CD4-positive, alpha-beta T cell treated with Interleukin-4 for 4 hours (primary cell): ENCODE measurements at places on chromosomes 7 and 10.
A peak's percentile ranks its signal among the peaks of the same experiment; 100 is the strongest.

DNA sequence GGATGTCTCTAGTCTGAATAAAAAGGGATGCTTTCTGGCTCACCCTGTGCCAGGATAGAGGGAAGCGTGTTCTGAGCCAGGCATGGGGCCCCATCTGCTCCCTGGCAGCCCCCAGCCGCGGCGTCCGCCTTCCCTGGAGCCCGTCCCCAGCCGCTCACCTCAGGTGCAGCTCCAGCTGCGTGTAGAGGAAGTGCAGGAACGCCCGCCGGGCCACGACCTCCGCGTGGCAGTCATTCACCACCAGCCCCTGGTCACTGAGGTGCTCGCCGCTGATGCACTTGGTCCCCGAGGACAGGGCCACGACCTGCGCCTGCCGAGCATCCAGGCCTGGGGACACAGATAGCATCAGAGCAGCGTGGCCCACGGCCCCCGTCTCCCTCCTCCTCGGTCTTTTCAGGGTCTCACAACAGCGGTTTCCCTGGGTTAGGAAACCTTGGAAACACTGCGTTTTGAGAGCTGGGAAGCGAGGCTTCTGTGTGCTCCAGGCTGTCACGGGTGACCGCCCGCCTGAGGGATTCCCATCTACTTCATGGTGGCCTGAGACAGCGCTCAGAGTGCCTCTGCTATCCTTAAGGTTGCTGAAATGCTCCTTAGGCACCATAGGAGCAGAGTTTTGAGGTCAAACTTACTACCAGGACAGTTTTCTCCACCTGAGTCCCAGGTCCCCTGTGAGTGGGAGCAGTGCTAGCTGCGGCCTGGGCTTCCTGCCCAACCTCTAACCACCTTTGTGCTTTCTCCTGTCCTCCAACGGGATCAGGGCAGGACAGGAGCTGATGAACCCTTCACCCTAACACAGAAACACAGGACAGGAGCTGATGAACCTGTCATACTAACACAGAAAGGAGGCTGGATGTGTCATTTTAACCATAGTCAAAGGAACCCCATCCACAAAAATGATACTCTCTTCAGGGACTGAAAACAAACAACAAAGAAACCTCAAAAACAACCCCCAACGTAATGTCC, 186.1 kb downstream of the WDR37 start:
- DNase-seq, result no peak

- DNase-seq, result no peak
These were observed 114.6 kb upstream of the BMPER start for GRCh38 chr7:33790746-33791145.

DNA sequence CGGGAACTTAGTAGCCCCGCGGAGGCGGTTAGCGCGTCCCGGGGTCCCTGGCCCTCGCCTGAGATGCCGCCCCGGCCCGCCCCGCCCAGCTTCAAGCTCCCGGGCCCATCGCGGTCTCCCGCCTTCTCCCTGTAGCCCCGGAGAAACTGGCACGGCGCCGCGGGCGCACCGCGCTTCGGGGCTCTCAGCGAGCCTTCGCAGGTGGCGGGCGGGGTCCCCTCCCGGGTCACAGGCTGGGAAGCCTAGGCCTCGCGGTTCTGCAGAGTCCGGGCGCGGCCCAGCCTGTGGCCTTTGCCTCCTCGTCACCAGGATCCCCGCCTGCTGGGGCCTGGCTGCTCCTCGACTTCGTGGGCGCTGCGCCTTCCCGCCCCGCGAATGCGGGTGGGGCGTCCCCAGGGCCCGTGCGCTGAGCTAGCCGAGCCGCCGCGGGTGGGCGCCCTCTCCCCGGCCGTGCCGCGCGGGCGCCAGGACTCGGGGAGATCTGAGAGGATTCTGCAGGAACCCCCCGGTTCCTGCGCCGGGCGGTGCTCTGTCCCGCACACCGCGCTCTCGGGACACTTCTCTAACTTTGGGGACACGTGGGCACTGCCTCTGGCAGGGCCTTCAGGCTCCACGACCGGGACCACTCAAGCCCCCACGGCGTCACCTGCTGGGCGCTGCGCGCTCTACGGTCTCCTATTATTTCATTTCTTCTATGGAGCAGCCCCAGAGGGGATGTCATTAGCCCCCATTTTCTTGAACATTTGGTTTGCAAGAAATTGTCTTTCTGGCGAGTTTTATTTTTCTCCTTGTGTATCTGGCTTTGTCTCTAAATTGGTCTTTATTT, 682 bp upstream of the RGS10 start:
- peak; percentile 64 for DNase-seq

DNA sequence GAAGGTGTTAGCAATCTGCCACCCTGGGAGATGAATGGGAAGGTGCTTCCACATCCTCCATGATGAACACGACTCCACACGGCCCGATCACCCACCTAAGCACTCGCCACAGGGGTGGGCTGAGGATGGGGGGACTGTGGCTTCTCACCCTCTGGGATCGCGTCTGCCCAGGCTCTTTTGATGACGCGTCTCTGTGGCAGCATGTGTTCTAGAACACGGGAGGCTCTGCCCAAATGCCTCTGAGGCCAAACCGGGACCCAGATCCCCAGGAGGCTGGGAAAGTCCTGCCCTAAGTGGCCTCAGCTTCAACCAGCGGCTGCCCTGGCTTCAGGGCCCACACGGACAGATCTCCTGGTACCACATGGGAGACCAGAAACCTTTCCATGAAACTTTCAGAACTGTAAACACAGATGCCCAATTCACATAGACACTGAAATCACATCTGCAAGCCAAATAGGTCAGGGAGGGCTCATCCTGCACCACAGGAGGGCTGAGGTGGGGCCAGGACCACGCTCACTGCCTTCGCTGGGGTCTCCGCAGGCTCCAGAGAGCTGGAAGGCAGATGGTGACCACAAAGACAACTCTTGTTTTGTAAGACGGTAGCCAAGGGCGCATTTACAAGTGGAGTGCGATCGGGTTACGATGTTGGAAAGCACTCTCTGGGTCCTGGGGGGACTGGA, 200.6 kb downstream of the PTPRN2 start:
- no peak for DNase-seq

DNA sequence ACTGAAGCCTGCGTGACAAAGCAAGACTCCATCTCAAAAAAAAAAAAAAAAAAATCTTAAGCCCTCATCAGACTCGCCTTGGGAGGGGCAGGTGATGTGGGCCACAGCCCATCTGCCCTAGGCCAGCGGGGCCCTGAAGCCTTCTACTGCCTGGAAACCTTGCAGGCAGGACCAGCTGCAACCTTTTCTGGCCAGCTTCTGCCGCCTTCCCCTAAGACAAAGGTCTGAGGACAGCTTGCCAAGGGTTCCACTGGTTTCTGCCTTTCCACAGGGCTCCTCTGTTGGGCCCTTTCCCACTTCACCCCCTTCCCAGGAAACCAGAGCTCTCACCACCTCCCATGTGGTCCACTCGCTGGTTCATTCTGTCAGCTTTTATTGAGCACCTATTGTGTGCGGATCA, 35.2 kb downstream of the UBTD1 start:
- no peak for DNase-seq

DNA sequence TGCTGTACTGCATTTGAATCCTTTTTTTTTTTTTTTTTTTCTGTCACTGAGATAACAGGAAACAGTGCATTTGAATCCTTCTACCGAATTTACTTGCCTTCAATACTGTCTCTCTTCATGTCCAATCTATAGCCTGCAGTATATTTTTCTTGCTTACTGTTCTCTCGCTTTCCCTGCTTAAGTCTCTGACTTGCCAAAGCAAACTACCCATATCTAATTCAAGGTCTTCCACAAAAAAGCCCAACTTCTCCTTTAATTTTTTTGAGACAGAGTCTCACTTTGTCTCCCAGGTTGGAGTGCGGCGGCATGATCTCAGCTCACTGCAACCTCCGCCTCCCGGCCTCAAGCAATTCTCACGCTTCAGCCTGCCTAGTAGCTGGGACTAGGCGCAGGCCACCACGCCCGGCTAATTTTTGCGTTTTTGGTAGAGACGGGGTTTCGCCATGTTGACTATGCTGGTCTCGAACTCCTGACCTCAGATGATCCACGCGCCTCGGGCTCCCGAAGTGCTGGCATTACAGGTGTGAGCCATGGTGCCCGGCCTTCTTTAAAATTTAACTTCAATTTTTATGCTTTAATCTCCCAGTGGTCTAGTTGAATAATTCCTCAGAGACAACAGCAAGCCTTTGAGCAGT, 882 bp downstream of the PDCD11 start:
- DNase-seq, result no peak

GRCh38 chr10:78383378-78384048, 349.9 kb downstream of the RPS24 start:
- no peak for DNase-seq

GRCh38 chr10:10043083-10043482, 974.6 kb upstream of the CELF2 start:
- no peak for DNase-seq

DNA sequence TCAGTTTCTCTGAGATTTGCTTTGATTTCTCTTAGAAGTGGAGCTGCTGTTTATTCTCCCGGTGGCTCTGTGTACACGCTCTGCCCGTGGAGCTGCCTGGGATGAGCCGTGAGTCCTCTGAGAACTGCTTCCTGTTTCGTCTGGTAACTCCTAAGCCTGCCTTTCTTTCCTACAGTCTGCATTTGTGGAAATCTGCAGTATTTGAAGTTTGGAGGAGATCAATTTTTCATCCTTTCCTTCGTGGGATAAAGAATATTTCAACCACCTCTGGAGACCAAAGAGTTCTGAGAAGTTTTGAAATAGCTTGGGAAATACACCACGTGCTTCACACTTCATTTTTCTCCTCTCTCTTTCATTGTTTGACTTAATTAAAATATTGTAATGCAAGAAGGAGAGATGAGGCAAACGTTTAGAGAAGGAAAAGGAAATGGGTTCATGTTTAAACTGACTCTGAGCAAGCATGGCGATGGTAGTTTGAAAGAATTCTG, 311.9 kb downstream of the LRMDA start:
- no peak for DNase-seq

GRCh38 chr10:52644373-52645186, 128.0 kb downstream of the MBL2 start:
- peak; percentile 0 for DNase-seq

DNA sequence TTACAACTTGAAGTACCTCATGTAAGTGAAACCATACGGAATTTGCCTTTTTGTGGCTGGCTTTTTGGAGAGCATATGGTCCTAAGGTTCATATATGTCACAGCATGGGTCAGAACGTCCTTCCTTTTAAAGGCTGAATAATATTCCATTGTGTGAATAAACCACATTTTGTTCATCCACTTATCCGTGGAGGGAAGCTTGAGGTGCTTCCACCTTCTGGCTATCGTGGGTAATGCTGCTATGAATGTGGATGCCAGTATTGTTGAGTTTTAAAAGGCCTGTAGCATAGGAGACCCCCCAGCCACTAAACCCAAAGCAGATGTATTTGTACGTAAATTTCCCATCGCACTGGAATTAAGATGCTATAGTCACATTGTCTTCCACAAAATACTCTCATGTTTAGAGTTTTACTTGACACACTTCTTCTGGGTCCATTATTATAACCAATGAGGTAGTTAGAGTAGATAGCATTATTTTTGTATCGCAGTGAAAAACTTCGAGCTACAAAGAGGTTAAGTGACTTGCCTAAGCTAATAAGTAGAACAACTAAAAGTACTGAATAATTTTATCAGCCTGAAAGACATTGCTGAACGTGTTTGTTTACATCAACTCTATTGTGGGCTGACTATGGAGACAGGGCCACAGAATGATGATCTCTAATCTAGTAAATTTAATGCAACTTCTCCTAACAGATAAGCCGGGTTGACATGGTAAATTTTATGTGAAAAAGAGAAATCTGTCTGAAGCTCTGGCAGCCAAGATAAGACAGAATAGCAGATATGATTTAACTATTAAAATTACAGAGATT, 183.0 kb upstream of the CTBP2 start:
- peak; percentile 6 for DNase-seq

DNA sequence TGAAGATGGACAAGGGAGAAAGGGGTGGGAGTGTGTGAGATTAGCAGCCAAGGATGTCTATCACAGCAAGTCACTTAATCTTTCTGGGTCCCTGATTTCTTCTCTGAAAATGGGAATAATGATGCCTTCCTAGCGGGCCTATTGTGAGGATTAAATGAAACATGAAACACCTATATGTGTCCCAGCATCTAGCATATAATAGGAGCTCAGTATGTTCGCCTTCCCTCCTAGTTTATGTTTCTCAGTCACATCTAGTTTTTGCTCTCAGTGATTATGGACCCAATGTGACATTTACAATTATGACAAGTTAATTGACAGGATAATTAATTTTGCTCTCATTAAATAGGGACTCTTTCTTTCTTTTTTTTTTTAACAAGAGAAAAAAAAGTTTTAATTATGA, 252.9 kb downstream of the SNX13 start:
- no peak for DNase-seq

DNA sequence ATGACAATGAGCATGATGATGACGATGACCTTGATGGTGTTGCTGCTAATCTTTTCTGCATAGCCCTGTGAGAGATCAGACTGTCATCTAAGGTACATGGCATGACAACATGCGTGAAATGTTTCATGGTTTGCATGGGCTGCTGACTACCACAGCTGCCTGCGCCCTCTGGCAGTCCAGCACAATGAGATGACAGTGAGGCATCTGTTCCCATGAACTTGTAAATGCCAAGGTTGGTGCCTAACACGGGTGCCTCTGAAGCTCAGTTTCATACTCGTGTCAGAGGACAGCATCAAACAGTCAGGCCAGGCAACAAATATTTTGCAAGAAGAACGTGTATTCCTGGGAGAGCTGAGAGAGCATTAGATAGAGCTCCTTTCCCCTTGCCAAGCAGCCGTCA, 122.0 kb upstream of the PRKCQ start:
- DNase-seq, result no peak

GRCh38 chr7:101870361-101871062, 53.1 kb downstream of the CUX1 start:
- no peak for DNase-seq

GRCh38 chr7:45967591-45968157, 46.6 kb upstream of the IGFBP3 start:
- DNase-seq, result no peak

DNA sequence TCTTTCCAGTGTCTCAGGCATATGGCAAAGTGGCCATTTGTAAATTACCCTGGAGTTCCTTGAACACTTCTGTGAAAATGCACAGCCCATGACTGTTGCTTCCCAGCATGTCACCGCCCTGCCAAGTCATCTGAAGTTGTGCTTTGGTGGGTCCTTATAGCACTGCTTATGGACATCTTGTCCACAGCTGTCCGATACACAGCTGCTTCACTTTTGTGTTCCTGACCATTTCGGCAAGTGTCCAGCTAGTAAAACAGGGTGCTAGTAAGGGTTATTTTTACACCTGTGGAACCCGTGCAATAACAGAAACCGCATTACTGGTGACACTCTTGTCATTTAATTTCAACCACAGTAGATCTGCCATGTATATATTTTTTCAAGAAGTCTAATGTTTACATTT, 29.7 kb downstream of the PIP4K2A start:
- no peak for DNase-seq

- DNase-seq, result no peak
These were observed 51.2 kb downstream of the ARL4A start for GRCh38 chr7:12738665-12739064.

- no peak for DNase-seq
These were observed 355.3 kb upstream of the AUTS2 start for GRCh38 chr7:69243016-69243415.

GRCh38 chr10:106571192-106571946, 593.1 kb downstream of the SORCS1 start:
- no peak for DNase-seq
